ENCODE measurements at places on chromosomes 3 and 15.

- DNase-seq = peak; percentile 43
These were observed 47.0 kb upstream of the CFAP161 start for GRCh38 chr15:81087066-81087465.

DNA sequence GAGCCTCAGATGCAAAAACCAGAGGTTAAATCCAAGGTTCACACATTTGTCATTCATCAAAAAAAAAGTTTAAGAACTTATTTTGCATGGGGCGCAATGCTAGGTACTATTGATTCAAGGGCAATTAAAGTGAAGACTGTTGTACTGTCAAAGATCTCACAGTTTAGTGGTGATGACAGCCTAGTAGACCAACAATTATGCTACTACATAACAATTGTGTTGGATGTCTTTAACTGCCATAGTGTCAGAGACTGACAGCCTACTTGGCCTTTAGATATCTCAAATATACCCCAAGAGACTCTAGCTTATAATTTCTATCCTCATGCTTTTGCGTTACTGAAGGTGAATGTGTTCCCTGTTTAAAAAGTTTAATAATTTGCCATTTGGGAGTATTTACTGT, 72.1 kb upstream of the PHLDB2 start:
- no peak for DNase-seq

- no peak for DNase-seq
These were observed 37.4 kb upstream of the NMNAT3 start for GRCh38 chr3:139715166-139715565.

- peak; percentile 40 for DNase-seq
These were observed at the start of gene CX3CR1 for GRCh38 chr3:39279745-39280517. Gene CX3CR1 (minus strand): TSS chr3:39280036. CDS start chr3:39266509, 13,527 bp downstream.

DNA sequence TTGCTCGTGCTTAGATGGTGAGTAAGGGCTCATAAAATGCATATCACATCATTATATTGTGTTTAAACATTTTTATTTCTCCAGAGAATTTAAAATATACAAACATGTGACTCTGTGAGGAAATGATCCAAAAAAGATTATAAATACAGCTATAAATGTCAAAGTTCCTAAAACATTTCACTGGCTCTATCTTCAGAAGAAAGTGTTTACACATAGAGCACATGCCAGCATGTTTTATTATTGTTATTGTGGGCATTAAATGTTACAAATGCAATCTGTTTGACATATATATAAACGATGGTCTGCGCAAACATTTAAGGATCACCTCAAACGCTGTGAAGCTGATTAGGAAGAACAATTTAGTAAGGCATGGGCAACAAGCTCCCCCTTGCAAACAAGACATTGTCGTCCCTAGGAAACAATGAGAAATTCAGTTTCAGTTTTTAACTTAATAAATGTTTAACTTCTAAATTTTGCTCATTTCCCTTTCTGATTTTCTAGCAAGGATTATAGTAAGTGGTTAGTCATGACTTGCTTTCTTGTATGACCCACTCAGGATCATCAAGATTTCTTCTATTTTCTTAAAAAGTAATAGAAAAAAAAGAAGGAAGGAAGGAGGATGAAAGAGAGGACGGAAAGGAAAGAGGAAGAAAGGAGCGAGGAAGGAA, 207.5 kb downstream of the SATB1 start:
- DNase-seq = peak; percentile 2

GRCh38 chr15:66685638-66686150, 16.3 kb upstream of the SMAD6 start:
- no peak for DNase-seq

DNA sequence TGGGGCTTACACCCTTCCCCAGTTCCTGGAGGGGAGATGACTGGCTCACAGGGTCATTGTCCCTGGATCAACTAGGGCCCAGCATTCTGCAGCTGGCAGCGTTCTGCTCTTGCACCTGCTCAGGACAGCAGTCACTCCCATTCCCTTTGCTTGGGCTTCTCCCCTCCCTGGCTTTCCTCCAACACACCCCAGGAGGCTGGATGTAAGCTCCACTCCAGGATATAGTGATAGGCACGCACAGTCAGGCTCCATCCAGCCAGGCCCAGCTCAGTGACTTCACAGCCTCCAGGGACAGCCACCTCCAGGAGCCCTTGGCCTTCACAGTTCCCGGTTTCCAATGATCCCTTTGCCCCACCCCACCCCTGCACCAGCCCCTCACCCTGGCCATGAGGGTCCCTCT, 1.9 kb downstream of the SPTBN5 start:
- no peak for DNase-seq

DNA sequence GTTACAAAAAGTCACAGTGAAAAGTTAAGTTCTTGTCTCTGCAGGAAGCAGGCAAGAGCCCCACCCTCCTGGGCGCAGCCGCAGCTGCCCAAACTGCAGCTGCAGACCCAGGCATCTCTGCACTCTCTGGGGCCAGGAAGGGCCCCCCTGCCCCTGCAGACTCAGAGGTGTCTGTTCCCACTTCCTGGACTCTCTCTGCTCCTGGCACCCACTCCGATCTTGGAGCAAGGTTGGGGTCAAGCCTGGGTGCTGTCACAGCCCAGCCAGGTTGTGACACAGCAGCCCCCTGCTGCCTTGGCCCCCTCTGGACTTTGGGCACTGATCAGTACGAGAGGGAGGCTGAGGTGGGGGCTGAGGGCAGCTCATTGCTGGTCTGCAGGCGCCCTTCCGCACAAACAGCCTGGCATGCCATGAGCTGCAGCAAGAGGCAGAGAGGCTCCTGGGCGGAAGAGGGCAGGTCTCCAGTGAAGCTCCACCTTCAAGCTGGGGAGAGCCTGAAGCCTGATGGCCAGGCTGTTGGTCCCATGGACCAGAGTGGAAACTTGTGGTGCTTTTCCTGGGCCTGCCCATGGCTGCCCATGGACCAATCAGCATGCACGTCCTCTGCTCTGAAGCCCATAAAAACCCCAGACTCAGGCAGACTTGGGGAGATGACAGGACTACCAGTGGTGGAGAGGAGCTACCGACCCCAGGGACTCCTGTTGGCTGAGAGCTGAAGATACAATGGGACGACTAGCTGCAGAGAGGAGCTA, 42.9 kb upstream of the LRRFIP2 start:
- DNase-seq = no peak

GRCh38 chr15:99571299-99571698, 5.5 kb downstream of the MEF2A start:
- DNase-seq = no peak

GRCh38 chr15:41585127-41586047, 26.4 kb downstream of the TYRO3 start:
- DNase-seq = peak; percentile 67

- peak; percentile 98 for DNase-seq
These were observed 113.5 kb downstream of the VGLL4 start for GRCh38 chr3:11530153-11530721.

- peak; percentile 37 for DNase-seq
These were observed 128.0 kb downstream of the LRIG1 start for GRCh38 chr3:66372681-66373350.

GRCh38 chr3:62035402-62036057, 337.8 kb downstream of the FEZF2 start:
- no peak for DNase-seq

GRCh38 chr15:74725845-74726773, 781 bp upstream of the CYP1A1 start:
- peak; percentile 32 for DNase-seq

GRCh38 chr3:191330530-191331048, 263 bp upstream of the UTS2B start:
- DNase-seq = peak; percentile 89

DNA sequence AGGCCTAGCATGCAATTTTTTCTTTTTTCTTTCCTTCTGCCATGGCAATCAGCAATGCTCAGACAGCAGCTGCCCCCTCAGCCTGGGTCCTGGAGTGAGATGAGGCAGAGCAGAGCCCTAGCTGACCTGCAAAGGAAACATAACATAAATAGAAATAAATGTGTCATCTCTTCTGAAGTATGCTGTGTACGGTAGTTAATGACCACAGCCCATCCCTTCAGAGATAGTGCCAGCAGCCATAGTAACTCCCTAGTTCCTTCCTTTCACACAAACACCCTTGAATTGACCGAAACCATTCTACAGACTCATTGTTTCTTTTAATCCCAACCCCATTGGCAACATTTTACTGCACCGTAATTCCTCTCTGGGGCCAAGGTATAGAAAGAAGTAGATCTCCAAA, 8.4 kb upstream of the CD47 start:
- peak; percentile 40 for DNase-seq

DNA sequence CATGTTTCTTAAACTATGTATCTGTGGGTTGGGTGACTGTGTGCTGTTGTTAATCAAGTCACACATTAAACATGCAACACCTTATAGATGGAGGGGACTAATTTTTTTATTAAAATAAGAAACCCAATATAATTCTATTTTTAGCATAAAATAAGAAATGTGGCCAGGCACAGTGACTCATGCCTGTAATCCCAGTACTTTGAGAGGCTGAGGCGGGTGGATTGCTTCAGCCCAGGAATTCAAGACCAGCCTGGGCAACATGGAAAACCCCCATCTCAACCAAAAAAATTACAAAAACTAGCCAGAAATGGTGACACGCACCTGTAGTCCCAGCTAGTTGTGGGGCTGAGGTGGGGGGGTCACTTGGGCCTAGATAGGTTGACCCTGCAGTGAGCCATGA, 1021.0 kb downstream of the EPHA3 start:
- DNase-seq = no peak

- DNase-seq = no peak
These were observed 97.6 kb upstream of the PPP2R3A start for GRCh38 chr3:135867911-135868310.

DNA sequence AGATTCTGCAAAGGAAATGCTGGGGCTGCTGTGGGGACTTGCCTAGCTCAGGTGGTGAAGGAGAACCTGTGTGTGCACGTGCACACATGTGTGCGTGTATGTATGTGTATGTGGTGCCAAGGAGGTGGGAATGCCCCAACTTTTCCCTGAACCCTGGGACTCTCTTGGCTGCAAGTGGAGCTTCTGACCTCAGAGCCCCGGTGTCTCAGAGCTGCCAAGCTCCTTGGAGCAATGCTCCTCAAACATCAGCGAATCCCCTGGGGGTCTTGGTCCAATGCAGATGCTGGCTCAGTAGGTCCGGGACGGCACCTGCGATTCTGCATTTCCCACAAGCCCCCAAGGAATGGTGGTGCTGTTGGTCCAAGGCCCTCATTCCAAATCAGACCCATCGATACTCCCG, 5.8 kb upstream of the SLC6A20 start:
- no peak for DNase-seq

Measured in EH (cell line).